Activated CD4-positive, alpha-beta memory T cell treated with anti-CD3 and anti-CD28 coated beads, Interleukin-2, amount 10 ng/mL, durations not matched to agents 7 days and 5 days (primary cell): ENCODE measurements at places on chromosomes 3 and 15. TPM values are rescaled to one million over a fixed set of nuclear protein-coding genes. Genes with fewer than 3 reads are reported as not detected.

Gene ANKUB1
- not detected for total RNA-seq

DNA sequence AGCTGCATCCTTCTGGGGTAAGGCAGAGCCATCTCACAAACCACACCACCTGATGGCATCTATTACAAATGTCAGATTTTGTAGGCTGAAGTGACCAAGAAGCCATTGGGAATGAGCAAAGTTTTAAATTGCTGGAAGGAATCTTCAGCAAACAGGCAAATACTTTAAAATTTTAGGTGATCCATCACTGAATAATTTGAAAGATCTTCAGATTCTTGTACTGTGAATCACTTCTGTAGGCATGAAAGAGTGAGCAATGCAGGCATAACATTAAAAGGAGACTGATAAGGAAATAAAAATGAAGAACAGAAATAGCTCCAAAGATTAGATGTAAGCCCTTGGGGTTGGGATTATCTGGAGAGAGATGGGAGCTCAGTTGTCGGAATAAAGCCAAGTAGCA, 36.0 kb upstream of the ALDH1L1 start:
- no peak for DNase-seq

DNA sequence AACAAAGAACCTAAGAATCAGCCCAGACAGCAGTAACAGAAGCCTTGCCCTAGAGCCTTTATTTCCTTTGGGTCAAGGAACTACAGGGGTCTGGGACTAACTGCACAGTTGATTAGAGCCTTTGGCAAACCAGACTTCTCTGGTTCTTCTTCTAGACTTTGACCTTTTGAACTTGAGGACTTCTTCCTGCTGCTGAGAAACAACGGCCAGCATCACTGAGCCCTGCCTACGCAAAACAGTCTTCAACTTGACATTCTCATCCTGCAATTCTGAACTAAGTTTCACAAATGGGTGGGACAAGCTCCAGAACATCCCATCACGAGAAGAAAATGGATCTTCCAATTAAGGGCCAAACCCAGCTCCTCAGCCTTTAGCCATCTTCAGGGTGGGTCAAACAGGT, 31.4 kb downstream of the CMTM6 start:
- DNase-seq, result no peak

GRCh38 chr15:94844198-94844537, 612.8 kb downstream of the MCTP2 start:
- DNase-seq, result no peak
